ENCODE measurements at places on chromosomes 11 and 22.

GRCh38 chr11:121894581-121894980 is 221.4 kb downstream of the BLID start:
- DNase-seq, result no peak

GRCh38 chr22:44363013-44363979 is 50.5 kb upstream of the SHISAL1 start:
- no peak for DNase-seq

DNA sequence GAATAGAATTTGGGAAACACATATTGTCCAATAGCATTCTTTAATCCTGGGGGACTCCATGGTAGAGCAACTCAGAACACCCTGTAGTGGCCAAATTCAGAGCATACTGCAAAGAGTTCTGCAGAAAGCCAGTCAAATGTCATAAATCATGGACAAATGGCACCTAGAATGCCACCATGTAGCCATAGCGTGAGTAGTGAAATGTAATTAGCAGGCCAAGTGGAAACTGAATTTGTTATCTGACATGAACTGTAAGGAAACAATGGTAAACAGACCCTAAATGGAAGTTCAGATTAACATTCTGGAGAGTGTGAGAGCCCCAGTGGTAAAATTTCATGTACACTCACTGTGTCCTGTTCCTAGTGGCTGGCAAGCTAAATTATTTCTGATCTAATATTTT is 7.0 kb upstream of the PRSS23 start:
- DNase-seq, result no peak

- no peak for DNase-seq
Observed at GRCh38 chr22:22450343-22450839, 58.2 kb downstream of the ZNF280B start.

GRCh38 chr11:76678321-76678720 is 7.8 kb upstream of the LRRC32 start:
- DNase-seq, result no peak

DNA sequence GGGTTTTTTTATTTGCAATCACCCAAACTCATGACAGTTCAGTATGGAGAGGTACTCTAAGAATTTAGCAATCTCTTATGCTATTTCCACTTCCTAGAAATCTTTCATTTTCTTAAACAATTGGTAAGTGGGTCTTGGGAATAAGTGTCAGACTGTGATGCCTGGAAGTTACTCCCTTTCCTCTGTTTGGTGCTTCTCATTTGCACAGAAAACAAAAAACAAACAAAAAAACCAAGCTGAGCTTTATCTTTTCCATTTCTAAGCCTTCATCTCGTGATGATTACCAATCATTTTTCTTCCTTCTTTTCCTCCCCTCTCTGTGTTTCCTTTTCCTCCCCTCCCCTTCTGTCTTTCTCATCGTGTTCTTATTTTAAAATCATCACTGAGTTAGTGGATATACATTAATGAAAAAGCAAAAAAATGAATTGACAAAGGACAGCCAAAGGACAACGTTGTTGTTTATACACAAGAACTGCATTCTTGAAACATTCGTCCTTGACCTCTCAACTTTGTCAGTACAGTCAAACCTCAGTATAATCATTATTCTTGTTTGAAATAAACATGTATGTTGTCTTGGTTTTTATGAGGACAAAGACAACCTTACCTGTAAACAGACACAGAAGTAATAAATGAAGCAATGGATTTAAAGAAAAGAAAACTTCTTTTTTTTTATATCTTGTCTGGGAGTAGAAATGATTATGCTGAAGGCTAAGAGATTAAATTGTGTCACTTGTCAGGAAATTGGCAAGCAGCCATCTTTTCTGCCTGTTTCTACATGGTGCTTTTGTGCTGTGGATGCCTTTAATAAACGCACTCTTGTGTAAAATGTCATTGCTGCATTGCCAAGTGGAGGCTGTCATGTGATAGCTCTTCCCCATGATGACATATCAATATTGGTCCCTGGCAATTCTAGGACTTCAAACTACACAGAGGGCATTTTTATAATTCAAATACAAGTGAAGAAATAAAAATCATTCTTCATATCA is 803.2 kb upstream of the CCDC90B start:
- no peak for DNase-seq
